ENCODE measurements at places on chromosomes 11 and 22. TPM values are rescaled to one million over a fixed set of nuclear protein-coding genes. Genes with fewer than 3 reads are reported as not detected.

Gene SLC16A8
- not detected for total RNA-seq

Gene DBX1
- not detected for total RNA-seq

Gene MRPL23
- 77.7 TPM for total RNA-seq

Gene TMEM132A
- total RNA-seq, result 0.80 TPM

Gene TUBA8
- 3.7 TPM for total RNA-seq

Gene OR8J1
- total RNA-seq, result not detected

Gene IL18
- 0.45 TPM for total RNA-seq

GRCh38 chr11:84686716-84687115 lies 940.4 kb downstream of the DLG2 start:
- DNase-seq, result no peak

DNA sequence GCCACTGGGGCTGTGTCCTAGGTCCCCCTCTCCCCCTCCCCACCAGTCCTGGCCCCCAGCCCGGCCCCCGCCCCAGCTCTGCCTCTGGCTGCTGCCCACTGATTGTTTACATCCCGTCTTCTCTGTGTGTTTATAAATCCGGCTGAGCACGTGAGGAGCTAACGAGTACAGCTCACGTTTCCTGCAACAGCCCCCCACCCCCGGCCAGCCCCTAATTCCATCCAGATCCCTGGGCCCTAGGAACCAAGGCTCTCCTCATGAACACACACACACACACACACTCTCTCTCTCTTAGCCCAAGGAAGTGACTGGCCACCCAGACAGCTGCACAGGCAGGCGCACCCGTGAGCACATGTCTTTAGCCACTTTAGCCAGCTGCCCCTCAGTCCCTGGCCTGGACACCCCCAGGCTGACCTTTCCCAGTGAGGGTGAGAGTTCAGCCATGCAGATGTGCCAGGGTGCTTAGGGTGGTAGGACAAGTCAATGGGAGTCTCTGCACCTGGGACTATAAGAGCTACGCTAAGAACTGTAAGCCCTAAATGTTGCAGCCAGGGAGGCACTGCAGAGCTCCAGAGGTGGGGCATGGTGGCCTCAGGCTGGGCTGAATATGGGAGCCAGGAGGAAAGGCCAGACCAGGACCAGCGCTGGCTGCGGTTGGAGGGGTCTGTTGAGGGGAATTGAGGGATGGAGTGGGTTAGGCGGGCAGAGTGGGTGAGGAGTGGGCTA lies 2.9 kb downstream of the CLCF1 start:
- DNase-seq, result no peak

- no peak for DNase-seq
Measured at GRCh38 chr11:124863137-124863825, 2.0 kb upstream of the ROBO3 start.

- DNase-seq, result no peak
Measured at GRCh38 chr11:130560781-130561109, 112.3 kb downstream of the ADAMTS15 start.

DNA sequence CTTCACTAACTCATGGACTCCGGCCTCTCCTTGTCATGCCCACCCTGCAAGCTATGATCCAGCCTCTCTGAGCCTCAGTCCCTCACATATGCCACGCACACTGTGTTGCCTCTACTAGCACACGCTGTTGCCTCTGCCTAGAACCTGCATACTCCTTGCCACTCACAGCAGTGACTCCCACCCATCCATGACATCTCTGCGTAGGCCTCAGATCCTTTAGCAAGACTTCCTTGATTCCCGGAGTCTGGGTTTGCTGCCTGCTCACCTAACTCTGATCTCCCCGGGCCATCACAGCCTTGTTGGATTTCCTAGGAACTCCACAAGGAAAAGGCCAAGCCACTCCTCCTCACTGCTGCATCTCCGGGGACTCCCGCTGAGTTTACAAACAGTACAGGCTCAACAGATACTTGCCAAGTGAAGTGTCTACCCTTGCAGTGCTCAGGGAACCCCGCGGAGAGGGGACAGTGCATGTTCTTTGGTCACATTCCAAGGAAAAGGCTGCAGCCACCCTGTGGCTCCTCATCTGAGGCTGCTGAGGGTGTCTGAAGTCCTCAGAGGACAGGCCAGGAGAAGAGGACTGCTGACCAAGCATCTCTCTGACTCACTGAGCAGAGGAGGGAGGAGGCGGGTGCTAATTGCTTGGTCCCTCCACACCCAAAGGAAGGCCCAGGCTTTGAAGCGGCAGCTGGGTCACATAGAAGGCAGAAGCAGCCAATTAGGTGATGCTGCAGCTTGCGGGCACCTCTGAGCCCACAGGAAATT lies 42.4 kb upstream of the NAV2 start:
- DNase-seq, result no peak

GRCh38 chr11:70010774-70011173 lies 67.3 kb upstream of the ANO1 start:
- no peak for DNase-seq

DNA sequence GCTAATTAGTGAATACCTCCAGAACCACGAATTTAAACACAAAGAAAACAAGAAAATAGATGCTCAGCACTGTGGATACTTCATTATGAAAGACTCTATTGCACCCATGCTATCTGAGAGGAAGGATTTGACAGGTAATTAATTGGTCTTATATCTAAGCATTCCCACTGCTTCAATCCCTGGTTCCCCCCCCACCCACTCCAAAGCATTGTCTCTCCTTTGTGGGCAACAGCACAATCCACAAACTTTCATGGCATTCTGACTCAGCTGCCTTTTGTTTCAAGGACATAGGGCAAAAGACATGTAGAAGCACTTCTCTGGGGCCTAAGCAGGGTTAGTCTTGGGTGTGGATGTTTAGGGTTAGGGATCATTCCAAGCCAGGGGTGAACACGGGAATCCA lies 551.4 kb downstream of the BUD13 start:
- DNase-seq, result no peak

GRCh38 chr11:1747753-1748635 lies 2.4 kb downstream of the IFITM10 start:
- DNase-seq, result peak; percentile 30

- DNase-seq, result no peak
Measured at GRCh38 chr11:73387594-73388264, 11.5 kb downstream of the RELT start.

- DNase-seq, result no peak
Measured at GRCh38 chr11:64045700-64046099, 10.0 kb downstream of the FLRT1 start.

GRCh38 chr11:11467312-11467711 lies 114.3 kb upstream of the CSNK2A3 start:
- no peak for DNase-seq

GRCh38 chr11:110759972-110760381 lies 47.7 kb upstream of the ARHGAP20 start:
- DNase-seq, result no peak

DNA sequence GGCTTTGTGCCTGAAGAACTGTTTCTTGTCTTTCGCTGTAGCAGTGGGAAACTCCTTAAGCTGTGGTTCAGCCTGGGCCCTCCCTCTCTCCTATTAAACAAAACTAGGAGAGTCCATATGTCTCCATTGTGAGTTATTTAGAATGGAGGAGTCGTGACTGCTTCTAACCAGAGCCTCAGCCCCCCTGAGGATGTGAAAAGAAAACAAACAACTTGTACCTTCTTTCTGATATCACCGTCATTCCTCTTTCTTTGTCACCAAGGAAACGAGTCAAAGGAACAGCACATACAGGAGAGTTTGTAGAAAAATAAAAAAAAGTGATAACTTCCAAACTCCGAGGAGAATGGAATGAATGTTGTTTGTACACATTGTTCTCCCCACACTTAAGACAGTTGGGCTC lies 11.6 kb upstream of the EXT2 start:
- no peak for DNase-seq

DNA sequence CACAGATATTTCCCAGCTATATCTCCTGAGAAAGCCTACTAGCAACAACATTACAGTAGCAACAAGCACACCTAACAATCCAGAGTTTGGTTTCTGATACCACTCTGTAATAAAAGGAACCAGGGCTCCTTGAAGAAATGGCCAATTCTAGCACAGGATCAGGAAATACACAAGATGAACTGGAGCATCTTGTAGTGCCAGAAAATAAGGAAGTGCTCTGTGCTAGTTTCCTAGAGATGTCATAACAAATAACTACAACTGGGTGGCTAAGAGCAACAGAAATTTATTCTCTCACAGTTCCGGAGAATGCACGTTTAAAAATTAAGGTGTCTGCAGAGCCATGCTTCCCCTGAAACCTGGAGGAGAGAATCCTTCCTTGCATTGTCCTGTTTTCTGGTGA lies 217.8 kb downstream of the KIRREL3 start:
- no peak for DNase-seq

DNA sequence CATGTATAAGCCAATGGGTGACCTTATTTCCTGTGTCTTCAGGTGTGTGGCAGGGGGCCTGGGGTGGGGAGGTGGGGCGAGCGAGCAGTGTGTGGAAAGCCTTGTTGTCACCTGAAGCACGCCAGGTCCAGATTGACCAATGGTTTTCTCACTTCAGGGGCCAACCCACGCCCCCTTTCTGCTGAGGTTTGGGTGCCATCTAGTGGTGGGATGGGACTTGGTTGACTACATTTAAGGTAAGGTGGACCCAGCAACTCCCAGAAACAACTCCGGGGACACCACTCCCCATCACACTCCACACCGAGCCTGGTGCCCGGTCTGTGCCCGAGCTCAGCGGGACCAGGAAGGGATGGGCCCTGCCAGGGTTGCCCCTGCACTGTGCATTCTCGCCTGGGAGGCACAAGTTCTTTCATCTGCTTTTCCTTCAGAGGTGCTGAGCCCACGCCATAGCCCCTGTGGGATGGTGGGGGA lies 40.0 kb downstream of the TPCN2 start:
- peak; percentile 54 for DNase-seq

- no peak for DNase-seq
Measured at GRCh38 chr11:113278481-113278880, 35.9 kb upstream of the TTC12 start.
